ENCODE measurements at places on chromosomes 16 and 17.
A peak's percentile ranks its signal among the peaks of the same experiment; 100 is the strongest.

DNA sequence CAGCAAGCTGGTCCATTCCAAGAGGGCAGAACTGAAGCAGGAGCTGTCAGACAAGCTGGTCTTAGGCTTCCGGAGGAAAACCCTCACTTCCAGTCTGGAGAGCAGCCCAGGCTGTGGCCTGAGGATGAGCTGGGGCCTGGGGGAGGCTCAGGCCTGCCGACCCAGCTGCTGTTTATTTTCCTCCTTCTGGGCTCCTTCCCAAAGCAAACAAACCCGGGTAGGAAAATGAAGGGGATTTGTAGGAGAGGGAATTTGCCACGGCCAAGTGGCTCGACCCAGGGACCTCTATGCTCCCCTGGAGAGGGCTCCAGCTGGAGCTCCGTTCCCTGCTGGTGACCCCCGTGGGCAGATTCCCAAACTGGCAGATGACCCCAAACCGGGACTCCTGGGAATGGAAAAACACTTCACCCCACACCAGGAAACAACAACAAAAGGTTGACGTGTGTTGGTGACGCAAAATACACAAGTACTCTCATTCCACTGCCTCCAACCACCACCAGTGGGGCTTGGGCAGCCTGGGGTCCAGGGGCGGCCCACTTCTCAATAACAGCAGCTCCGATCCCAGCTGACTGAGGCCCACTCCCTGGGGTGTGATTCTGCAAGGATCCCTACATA is 8.8 kb downstream of the JUP start:
- DNase-seq, result peak; percentile 77

DNA sequence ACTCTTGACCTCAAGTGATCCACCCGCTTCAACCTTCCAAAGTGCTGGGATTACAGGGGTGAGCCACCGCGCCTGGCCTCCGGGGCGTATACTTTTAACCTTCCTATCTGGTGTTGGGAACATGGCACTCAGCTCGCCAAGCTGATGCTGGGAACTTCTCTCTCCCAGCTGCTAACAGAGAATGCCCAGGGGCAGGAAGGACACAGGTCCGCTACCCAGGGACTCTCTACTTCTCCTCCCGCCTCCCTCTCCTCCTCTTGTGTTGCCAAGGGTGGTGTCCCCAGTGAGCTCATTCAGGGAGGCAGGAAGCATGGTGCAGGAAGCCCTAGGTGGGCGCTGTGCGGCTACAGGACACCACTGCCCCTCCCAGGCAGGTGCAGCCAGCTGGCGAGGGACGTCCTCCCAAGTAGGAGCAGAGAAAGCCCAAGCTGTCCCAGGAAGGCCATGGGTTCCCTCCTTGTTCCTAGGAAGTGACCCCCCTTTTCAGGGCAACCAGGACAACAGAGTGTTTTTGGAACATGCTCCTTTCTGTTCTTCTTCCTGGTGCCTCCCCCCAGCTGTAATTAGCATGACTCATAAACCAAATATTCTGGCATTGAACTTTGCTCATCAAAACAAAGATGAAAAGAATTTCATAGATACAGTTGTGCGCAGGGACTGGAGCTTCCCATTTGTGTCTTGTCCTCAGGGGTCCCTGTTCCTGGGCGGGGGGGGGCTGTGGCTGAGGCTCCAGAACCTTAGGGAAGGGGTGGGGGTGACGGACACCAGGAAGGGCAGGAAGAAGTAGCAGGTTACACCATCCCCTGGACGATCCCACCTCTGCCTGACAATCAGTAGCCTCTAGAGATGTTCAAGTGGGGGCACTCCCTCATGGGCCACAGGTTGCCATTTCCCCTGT is 2.7 kb downstream of the C1QTNF1 start:
- peak; percentile 53 for DNase-seq

DNA sequence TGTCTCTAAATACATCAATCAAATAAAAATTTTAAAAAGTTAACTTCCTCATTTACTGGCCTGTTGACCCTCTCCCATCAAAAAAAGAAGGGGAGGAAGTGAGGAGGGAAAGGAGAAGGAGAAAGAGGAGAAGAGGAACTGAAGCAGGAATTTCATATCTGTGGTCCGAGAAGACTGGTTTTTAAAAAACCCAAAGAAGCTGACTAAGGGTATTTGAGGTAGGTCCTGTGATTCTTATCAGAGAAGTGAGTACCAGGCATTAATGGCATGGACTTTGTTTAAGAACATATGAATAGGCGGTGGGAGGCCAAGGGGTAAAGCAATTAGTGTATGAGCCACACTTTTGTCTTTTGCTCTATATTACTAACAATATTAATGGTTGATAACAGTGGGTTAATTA is 2.0 kb downstream of the SLC46A1 start:
- DNase-seq, result no peak

- no peak for DNase-seq
Measured at GRCh38 chr17:73419051-73419450, 107.2 kb upstream of the CDC42EP4 start.

DNA sequence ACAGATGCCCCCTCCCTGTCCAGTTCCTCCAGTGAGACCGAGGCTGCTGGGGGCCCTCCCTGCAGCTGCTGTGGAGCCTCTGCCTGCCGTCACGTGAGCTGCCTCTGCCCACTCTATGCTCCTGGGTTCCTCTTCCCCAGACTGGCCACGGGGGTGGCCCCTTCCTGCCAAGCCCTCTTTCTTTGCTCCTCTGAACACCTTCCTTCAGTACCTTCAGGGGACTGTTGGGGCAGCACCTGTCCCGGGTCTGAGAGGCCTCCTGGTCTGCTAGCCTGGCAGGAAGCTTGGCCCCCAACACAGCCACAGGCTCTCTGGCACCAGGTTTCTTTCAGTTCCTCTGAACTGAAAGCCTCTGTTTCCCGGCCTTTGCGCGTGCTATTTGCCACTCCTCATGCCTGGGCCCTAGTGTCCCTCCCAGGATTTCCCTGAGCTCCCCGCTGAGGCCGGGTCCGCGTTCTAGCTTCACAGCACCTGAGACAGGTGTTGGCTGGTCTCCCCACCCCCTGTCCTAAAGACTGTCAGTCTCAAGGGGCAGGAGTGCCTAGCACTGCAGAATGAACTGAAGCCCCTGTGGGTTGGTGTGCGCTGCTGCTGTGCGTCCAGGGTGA is 6.6 kb upstream of the ATP6V0C start:
- DNase-seq, result no peak

GRCh38 chr17:77316651-77317050 is 175.9 kb downstream of the SEC14L1 start:
- DNase-seq, result no peak

DNA sequence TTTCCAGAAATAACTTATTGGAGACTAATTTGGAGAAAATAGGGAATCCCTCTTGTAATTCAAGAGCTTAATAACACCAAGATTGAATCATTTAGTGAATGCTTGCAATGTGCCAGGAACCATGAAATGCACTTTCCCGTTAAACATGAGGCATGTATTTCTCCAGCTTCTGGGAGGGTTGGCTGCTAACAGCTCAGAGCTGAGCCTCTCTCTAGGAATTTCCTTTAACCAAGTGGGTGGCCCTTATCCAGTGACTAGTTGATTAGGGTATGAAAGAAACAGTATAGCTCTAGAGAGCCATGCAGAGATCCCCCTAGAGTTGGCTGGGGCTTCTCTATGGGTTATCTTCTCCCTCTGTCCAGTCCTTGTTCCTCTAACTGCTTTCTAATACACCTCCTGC is 356.4 kb upstream of the GOT2 start:
- no peak for DNase-seq

DNA sequence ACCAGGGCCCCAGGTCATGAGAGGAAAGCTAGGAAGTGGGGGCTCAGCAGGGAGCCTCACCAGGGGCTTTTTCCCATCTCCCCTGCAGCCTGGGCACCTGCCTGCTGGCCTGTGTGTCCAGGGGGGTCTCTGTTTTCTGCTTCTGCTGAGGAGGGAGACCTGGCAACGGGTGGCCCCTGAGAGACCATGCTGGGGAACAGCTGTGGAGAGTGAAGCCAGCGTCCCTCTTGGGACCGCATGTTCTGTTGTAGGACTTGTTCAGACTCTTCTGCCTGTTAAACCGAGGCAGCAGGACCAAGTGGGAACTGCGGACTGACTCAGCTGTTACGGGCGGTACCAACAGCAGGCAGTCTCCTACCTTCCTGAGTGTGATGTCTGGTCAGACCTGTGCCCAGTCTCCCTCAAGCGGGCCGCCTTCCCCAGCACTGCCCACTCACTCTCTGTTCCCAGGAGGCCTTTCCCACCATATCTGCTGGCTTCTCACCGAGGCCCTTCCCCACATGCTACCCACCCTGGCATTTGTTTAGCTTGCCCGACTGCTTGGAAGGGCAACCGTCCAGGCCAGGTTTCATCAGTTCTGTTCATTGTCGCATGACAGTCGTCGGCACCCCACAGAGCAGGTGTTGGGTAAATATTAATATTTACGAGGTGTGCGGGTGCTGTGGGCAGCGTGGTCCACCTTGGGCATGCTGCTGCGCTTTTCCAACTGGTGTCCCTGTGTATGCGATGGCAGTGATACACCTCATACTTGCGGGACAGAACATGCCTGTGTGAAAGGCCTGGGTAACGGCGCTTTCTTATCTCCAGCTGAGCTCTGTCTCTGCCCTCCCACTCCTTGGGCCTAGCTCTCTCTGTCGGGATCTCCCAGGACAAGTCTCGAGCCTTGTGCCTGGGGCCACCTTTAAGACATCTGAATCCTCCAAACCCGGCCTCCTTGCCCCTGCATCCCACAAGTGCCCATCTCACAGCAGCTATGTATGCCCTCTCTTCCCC is 69.4 kb downstream of the MPRIP start:
- no peak for DNase-seq

DNA sequence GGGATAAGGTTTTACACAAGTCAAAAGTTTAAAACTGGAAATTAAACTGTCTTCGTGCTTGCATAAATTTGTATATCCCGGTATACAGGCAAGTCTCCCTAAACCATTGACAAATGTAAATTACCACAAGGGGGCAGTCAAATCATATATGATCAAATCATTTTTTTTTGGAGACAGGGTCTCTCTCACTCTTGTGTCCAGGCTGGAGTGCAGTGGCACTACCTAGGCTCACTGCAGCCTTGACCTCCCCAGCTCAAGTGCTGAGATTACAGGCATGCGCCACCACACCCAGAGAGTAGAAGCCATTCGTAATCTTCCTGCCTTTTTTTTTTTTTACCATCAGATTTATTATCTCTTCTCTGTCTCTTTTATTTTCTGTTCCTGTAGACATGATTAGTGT is 18.5 kb downstream of the TOP2A start:
- peak; percentile 78 for DNase-seq

- DNase-seq, result no peak
Measured at GRCh38 chr16:27363797-27364196, 38.2 kb upstream of the IL21R start.

DNA sequence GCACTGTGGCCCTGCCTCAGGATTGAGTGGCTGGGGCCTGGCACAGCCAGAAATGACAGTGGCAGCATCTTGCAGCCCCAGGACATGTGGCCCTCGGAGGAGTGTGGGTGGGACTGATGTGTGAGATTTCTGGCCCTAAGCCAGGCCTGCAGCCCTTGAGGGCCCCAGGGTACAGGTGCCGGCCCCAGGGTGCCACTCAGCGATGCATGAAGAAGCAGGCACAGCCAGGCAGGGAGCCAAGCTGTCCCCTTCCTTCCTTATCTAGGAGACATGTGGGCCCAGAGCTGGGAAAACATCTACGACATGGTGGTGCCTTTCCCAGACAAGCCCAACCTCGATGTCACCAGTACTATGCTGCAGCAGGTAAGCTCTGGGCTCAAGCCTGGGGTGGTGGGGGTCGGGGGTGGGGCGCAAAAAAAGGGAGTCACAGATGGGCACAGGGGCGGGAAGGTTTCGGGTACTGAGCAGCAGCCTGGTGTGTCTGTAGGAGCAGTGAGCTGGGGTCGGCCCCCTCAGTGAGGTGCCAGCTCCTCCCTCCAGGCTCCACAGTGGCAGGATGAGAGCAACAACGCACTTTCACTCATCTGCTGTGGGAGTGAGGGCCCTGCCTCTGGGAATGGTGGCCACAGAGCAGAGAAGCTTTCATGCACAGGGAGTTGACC is 4.1 kb downstream of the ACE start:
- no peak for DNase-seq

GRCh38 chr16:79042886-79043285 is 557.7 kb downstream of the MAF start:
- no peak for DNase-seq

DNA sequence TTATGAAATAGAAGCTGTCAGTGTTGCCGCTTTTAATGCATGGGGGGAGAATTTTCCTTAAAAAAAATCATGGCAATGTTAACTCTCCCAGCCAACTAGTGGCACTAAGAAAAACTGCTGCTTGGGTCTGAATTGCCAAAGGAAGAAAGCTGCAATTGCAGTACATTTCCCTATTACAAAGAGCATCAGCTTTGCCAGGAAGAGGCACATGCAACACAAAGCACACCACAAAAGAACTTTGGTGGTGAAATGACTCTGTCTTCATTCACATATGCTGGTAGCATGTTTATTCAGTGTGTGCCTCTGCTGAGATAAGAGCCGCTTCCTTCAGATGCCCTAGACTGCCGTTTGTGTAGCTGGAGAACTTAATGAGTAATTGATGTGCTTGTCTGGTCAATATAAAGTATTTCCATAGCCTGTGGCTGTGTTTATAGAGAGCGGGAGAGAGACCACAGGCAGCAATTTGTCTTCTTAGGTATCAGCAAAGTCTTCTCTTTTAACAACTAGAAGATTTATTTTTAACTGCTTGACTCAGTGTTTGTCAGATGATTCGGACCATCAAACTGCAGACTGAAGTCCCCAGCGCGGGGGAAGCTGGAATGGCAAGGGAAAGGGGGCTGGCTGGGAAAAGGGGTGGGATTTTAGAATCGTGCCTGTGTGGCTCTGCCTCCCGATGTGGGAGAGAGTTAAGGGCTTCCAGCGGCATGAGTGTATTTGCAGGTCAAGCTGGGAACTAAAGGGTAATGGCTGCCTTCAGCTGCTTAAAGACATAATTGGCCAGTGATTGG is 115.1 kb downstream of the MRTFB start:
- DNase-seq, result peak; percentile 68

DNA sequence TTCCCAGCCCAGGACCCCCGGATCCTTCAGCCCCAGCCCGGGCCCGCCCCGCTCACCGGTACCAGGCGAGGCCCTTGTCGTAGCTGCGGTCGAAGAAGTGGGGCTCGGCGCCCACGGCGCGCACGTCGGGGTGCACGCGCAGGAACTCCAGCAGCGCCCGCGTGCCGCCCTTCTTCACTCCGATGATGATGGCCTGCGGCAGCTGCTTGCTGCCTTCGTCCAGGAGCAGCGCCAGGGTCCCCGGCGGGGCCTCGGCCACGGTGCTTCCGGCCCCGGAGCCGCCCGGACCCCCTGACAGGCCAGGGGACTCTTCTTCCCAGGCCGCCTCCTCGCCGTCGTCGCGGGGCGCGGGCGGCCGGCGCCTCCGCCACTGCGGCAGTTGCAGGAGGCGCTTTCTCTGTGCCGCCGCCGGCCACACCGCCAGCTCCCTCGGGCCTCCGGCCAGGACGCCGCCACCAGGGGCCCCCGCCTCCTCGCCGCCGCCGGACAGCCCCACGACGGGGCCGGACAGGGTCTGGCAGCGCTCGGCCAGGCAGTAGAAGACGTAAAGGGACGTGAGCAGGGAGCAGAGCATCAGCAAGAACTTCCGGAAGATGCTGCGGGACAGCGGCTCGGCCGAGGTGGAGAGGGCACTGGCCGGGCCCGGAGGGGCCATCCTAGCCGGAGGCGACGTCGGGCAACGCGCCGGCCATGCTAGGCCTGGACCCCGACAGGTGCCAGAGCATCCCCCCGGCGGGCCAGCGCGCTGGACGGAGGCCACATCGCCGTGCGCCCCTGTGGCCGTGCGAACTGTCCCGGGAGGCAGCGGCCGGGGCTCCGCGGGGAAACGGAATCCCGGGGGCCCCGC is 1.0 kb downstream of the HS3ST3A1 start:
- no peak for DNase-seq
